Lower lobe of right lung (tissue), 2 donors: ENCODE measurements at places on chromosomes 4 and X. TPM values are rescaled to one million over a fixed set of nuclear protein-coding genes. Genes with fewer than 3 reads are reported as not detected.

GRCh38 chr4:48739560-48740019 lies 40.5 kb downstream of the FRYL start:
- DNase-seq = no peak

DNA sequence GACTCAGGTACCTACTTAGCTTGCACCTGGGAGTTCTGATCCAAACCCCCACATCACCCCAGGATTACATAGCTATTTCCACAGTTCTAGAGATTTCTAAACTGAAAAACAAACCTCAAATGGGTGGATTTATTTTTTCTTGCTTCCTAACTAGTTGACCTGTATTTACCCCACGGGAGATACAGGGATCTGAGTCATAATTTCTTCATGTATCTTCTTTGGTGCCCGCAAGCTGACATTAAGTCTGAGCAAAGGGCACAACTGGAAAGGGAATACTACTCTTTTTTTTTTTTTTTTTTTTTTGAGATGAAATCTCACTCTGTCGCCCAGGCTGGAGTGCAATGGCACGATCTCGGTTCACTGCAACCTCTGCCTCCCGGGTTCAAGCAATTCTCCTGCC lies 10.0 kb upstream of the ELOVL6 start:
- no peak for DNase-seq

GRCh38 chrX:68574240-68574639 lies 73.2 kb upstream of the STARD8 start:
- DNase-seq = no peak

DNA sequence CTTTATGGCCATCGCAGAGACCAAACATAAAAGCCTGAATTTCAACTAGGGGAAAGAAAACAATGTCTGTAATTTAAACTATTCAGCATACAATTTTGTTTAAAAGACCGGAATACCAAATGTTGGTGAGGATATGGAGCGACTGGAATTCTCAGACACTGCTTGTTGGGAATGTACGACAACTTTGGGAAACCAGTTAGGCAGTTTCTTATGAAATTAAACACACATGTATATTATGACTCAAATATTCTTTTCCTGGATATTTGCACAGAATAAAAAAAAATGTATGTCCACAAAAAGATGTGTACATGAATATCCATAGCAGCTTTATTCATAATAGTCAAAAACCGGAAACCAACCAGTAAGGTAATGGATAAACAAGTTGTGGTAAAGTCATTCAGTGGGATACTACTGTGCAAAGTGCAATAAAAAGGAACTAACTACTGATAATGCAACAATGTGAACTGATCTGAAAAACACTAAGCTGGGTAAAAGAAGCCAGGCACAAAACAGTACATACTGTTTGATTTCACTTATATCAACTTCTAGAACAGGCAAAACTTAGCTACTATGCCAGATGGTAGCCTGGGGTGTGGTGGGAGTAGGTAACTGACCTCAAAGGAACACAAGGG lies 152.7 kb upstream of the FTHL17 start:
- no peak for DNase-seq

DNA sequence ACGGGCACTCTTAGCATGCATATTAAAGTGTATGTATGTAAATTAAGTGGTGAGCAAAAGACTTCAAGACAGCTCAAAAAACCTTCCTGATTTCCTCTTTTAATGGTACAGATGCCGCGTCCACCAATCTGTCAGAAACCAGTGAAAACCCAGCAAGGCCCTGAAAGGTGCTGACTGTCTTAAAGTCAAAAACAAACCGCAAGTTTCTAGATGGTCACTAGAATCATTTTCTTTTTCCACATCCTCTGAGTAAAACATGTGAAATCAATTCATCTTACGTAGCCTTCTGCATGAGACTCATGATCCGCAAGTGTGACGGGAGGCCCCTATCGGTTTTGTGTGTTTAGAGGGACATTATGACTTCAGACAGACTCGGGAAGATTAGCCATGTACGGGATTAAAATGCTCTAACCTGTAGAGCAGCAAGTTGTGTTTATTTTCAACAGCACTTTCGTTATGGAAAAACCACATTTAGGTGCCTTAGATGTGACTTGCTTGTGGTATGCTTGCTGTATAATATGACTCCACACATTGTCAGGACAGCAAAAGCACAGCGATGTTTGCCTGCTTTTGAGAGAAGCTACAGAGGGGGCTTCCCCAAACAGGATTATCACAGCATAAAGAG lies 88.2 kb upstream of the STS start:
- no peak for DNase-seq

DNA sequence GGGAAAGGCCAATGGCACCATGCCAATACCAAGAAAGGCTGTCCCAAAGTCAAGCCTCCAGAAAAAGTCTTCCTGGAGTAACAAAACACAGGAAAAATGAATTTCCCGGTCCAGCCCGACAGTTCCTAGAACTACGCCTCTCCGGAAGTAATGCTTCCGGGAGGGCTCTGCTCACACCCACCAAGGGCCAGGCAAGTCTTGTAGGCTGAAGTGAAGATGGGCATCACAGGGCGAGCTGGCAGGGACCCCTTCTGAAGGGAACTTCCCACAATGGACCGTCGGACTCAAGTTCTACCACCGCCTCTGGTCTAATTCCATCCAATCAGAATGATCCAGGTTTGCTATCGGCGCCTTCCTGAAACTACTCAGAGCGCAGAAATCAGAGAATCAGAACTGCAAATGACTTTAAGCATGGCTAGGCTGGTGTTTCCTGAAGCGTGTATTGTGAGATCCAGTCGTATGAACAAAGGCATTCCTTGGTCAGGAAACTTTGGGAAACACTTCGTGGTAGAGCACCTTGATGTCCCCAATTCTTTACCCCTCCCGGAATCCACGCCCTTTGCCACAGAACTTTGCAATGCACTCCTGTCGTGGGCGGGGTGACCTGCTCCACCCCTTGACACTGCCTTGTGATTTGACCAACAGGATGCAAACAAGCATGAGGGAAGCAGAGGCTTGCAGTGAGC lies 127.8 kb downstream of the BCOR start:
- DNase-seq = no peak

DNA sequence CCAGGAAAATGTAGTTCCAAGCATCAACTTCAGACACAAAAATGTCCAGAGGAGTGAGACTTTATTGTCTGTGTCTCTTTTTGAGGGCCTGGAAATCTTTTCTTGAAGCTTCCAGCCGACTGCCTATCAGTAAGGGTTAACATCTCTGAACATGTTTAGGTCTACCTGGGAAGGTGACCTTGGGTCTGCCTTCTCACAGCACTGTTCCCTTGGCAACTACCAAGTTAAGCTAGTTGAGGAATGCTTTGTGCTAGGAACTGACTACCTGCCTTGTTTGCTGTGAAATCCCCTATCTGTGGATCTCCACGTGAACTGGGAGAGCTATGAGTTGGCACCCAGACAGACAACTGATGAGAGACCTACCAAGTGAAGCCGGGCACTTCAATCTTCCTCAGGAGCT lies 81.6 kb downstream of the PPEF2 start:
- DNase-seq = no peak

DNA sequence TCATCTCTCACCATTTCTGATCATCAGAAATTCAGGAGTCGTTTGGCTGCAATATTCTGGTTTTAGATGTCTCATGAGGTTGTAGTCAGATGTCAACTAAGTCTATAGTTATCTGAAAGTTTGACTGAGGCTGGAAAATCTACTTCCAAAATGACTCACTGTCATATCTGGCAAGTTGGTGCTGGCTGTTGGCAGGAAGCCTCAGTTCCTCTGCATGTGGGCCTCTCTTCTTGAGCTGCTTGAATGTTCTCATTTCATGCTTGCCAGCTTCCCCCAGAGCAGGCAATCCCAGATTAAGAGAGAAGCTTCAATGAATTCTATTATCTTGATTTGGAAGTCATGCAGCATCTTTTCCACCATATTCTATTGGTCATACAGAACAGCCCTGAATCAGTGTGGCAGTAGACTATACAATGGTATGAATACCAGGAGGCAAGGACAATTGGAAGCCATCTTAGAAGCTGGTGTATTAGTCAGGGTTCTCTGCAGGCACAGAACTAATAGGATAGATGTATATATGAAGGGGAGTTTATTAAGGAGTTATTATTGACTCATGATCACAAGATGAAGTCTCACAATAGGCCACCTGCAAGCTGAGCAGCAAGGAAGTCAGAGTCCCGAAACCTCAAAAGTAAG lies 46.8 kb upstream of the ELF2 start:
- no peak for DNase-seq

- DNase-seq = no peak
Observed at GRCh38 chrX:1484638-1485019, 31.9 kb upstream of the ASMTL start.

DNA sequence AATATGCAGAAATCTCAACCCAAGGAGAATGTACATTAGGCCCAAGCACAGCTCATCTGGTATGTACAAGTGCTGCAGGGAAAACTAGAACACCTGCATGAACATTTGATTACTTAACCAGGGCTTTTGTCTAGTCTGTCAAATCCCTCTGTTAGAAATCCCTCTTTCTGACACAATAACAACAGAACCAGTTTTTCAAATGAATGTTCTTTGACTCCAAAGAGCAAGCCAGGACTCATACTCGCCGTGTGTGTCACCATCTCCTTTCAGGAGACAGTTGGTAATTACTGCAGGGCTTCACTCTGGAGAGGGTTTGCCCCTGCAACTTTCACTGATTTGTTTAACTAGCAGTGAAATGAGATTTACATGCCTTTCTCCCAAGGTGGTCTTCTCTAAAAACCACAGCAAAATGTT lies 143.0 kb upstream of the FAM241A start:
- no peak for DNase-seq

GRCh38 chr4:8731364-8731763 lies 138.8 kb downstream of the CPZ start:
- peak; percentile 19 for DNase-seq

DNA sequence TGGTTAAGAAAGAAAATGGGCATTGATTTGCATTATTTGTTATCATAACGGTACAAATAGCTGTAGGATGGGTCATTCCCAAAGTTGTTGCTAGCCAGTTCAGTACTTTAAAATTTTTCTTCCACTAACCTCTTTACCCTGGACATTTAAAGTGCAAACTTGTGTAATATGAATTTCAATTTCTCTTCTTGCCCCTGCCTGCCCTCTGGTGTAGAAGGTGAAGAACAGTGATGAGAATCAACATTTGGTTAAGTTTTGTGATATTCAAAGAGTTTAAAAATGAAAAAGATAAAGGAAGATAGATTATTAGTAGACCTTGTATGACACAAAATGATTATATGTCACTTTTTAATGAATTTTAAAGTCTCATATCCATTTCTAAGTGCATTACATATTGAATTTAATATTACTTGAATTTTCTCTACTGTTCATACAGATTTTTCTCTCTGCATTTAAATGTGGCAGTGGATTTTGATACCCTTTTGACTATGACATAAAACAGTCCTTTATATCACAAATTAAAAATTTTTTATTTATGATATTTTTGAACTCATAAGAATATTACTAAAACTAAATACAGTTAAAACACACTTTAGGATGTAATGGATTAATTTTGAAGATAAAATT lies 337.7 kb downstream of the BMPR1B start:
- no peak for DNase-seq

- no peak for DNase-seq
Observed at GRCh38 chr4:32002037-32002747, 1282.0 kb downstream of the PCDH7 start.

DNA sequence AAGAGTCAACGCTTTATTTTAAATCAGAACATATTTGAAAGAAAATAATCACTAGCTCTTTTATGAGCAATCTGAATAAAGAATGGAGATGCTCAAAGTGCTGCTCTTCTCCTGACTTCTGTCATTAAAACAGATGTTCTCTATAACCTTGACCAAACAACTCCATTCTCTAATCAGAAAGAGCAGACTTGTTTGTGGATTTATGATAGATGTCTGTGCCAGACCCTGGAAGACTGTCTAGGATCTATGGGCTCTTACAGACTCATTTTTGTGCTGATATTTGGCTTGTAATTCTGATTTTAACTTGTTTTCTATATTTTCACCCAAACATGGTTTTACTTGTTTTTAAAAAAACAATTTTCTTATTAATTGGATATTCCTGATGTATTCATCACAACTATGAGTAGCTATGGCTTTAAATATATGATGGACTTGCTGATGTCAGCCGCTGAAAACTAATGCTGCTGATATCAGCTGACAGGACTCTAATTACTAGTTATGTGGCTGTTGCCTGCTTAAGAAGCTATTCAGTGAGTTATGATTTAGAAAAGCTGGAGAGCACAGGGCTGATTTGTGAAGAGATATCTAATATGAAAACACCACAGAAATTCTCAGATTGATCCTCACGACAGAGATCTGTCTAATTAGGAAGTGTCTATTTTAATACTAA lies 31.6 kb upstream of the MAML3 start:
- no peak for DNase-seq

- no peak for DNase-seq
Observed at GRCh38 chr4:146029939-146030710, 91.5 kb upstream of the ZNF827 start.

DNA sequence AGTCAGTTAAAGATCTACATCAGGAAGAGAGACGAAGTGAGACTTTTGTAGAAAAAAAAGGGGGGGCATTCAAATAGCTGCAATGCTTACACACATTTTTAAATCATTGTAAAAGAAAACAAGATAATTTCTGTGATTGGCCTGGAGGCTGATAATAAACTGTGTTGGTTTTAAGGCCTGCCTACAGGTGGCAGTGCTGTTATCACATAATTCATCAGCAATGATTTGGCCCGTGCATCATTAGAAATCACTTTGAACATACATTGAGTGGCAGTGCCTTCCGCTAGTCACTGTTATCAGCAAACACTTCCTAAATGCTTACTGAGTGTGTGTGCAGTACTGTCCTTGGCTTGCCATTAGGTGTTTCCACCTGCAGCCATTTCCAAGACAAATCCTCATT lies 831.9 kb downstream of the TRIML1 start:
- DNase-seq = no peak

- no peak for DNase-seq
Observed at GRCh38 chrX:103789004-103789403, 12.4 kb downstream of the PLP1 start.

GRCh38 chrX:22950269-22951266 lies 49.2 kb upstream of the DDX53 start:
- DNase-seq = no peak

DNA sequence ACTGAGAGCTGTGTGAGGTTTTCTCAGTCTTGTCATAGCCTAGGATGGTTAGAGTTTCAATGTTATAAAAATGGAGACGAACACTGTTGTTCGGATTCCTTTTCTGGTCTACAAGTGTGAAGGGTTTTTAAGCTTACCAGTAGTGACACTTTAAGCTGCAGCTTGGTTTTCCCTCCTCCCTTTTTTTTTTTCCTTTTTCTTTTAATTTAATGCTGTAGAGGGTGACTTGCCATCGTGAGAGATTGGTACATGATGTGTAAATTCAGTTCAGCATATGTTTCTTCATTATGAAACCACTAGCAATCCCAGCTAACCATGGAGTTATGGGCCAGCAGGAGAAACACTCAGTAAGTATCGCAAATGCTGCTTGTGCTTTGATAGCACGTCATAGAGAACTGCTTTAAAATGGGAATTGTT lies 165.0 kb downstream of the RAPGEF2 start:
- no peak for DNase-seq

TMPRSS11B gene
- total RNA-seq = not detected

MAGEB17 gene
- not detected for total RNA-seq

ACE2 gene
- 2.6 TPM for total RNA-seq
